Gastrocnemius medialis (tissue), 4 donors: ENCODE measurements at places on chromosomes 2 and 18. TPM values are rescaled to one million over a fixed set of nuclear protein-coding genes. Genes with fewer than 3 reads are reported as not detected.

Gene EEF1B2
- total RNA-seq: 386 TPM

Gene VWC2L
- not detected for total RNA-seq

Gene FMNL2
- total RNA-seq: 13.8 TPM

Gene HMSD
- total RNA-seq: not detected

- no peaks in the 10 kb centered on the region for H3K4me1 ChIP-seq
- H3K36me3 ChIP-seq: no peaks in the 10 kb centered on the region
- no peak overlapping the region for H3K27ac ChIP-seq
- H3K4me3 ChIP-seq: no peak overlapping the region
- H3K27me3 ChIP-seq: no peaks in the 10 kb centered on the region
Measured at GRCh38 chr2:225429717-225430116, 30.2 kb downstream of the NYAP2 start.

- no peaks in the 10 kb centered on the region for H3K36me3 ChIP-seq
- no peak for DNase-seq
- no peaks in the 10 kb centered on the region for H3K4me1 ChIP-seq
- no peak overlapping the region for H3K4me3 ChIP-seq
- H3K27me3 ChIP-seq: no peaks in the 10 kb centered on the region
Measured at GRCh38 chr2:107582487-107582886, 244.2 kb upstream of the RGPD4 start.
